ENCODE measurements at places on chromosomes 2 and 18.
A peak's percentile ranks its signal among the peaks of the same experiment; 100 is the strongest.

GRCh38 chr2:27038012-27038411 is 5.2 kb downstream of the TMEM214 start:
- DNase-seq, result no peak

- DNase-seq, result no peak
These were observed 7.3 kb downstream of the SPR start for GRCh38 chr2:72894514-72894913.

- DNase-seq, result no peak
These were observed at the start of gene L3MBTL4 for GRCh38 chr18:6414723-6415417. Gene L3MBTL4 (minus strand): TSS chr18:6414911. CDS start chr18:6311625, 103,286 bp downstream.

GRCh38 chr2:54627973-54628372 is 95.5 kb upstream of the EML6 start:
- no peak for DNase-seq

GRCh38 chr2:170820757-170821530 is 4.3 kb downstream of the GAD1 start:
- no peak for DNase-seq

DNA sequence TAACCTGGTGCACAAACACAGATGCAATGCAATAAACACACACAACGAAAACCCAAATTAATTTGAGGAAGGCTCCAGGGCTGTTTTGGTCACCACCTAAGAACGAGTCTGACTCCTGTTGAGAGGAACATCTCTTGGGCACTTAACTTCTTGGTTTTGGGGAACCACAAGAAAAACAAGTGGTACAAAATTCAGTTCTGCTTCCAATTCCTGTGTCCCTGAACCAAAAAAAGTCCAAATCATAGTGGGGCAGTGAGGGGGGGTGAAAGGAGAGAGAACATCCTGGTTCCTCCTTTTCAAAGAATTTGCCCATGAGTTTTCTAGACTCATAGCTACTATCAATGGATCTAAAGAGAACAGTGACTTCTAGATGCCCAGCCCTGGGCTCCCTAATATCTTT is 143.6 kb downstream of the COL4A4 start:
- DNase-seq, result no peak

DNA sequence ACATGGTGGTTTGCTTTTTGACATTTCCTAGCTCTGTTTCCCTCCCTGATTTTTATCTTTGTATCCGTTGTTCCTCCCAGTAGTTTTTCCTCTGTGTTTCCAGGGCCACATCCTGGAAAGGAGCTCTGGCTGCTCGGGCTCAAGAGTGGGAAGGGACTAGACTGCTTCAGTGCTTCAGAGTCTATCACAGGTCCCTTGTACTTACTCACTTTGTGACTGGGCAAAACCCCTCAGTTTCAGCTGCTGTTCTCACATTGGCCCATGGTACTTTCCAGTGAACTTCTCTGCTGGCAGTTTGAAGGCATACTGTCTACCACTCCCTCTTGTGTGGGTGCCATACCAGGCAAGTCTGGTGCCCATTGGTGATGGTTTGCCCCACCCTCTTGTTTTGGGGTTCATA is 7.5 kb upstream of the STAMBP start:
- no peak for DNase-seq

DNA sequence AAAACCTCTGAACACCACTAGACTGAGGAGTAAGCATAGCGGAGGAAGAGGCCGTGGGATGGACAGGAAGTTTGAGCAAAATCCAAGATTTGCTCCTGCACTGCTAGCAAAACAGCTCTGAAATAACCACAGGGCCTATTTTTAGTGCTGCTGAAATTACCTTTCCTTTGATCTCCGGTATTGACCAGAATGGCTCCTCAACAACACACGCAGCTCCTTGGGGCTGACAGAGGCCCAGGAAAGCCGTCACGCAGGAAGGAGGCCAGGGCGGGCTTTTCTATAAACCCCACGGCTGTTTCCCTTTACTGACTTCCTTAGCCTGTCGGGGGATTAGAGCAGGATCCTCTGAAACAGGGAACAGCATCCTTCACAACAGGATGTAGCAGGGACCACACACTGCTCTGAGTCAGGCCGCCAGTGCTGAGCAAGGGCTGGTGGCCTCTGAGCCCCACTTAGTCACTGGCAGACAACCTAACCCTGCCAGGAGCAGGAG is 80.8 kb upstream of the LCLAT1 start:
- DNase-seq, result no peak

GRCh38 chr2:196249860-196250259 is 78.5 kb upstream of the STK17B start:
- DNase-seq, result no peak

DNA sequence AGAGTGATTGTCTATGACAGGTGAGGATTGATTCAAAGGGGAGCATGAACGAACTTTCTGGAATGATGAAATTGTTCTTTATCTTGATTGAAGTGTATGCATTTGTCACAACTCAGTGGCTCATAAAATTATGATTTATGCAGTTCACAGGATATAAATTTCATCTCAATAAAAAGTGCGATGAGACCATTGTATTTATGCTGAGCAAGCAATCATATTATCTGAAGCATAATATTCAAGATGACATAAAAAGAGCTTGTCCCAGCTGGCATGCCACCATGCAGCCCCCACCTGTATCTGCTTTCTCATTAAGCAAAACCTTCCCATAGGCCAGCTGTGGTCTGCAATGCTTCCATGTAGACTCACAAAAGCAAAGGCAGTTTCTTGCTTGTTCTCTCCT is 49.6 kb upstream of the TEX51 start:
- DNase-seq, result no peak

DNA sequence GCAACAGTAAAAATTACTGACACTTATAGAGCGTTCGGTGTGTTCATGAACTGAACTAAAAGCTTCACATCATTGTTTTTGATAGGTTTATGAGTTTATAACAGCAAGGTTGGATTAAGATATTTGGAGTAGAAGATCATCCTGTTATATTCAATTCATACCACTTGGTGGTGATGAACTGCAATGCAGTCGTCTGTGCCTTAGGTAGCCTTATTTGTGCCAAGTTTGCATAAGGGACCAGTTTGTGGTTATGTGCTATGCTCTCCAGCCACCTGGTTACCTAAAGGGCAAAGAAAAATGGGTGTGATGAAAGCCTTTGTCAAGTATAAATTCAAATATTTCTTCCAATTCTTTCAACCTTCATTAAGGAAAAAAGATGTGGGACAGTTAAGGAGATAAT is 150.9 kb upstream of the KCNH7 start:
- no peak for DNase-seq

DNA sequence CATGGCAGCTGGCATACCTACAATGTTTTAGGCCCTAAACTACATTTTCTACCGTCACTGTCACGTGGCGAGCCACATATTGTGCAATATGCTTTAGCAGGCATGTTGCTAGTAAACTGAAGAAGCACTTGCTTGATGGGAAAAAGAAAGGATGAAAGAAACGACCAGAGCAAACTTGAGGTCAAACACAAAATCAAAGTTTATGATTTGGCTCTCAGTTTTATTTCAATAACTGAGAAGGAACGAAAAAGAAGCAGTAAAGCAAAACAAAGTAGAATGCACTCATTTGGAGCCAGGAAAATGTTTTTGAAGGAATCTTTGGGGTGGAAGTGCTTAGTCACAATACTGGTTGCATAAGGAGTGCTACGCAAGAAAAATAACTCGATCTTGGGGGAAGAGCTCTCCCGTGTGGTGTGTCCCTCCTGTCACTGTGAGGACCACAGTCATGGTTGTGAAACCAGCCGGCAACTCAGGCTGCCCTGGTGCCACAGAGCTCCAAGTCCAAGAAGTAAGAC is 349.8 kb downstream of the RBM43 start:
- peak; percentile 85 for DNase-seq

- no peak for DNase-seq
These were observed 135.9 kb downstream of the ACKR3 start for GRCh38 chr2:236705295-236706105.

- no peak for DNase-seq
These were observed 50.7 kb downstream of the SLC14A2 start for GRCh38 chr18:45666006-45666405.

DNA sequence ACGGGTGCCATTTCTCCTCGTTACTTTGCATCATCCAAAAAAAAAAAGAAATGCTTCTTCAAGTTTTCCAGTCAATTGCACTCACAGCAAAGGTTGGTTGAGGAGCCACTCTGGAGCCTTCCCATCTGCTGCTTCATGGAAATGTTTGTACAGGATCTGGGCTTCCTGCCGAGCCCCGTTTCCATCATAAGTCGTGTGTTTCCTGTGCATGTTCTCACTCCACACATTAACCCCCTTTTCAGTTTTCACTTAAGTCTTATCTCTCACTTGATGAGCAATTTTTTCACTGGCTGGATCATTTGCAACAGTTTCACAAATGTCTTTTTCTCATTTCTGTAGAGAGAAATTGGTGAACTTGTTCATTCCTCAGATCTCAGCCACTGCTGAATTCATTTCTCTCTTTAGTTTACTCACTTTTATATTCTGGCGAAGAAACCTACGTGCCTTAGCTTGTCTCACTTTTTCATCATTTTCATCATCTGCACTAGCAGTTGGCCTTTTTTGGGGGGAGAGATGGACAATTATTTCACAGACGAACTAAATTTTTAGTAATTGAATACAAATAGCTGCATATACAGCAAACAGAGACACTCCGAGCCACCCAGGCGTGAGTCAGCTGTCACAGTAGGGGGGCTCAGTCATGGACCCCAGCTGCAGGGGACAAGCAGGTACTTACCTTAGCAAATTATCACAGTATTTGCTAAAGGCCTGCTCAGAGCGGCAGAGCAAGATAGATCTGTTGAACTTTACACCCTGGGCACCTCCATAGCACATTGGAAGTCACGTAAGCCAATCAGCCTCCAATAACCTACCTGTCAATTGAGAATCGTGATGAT is 750.8 kb upstream of the ID2 start:
- peak; percentile 24 for DNase-seq

- no peak for DNase-seq
These were observed 82.6 kb upstream of the RGPD5 start for GRCh38 chr2:109711230-109712122.

DNA sequence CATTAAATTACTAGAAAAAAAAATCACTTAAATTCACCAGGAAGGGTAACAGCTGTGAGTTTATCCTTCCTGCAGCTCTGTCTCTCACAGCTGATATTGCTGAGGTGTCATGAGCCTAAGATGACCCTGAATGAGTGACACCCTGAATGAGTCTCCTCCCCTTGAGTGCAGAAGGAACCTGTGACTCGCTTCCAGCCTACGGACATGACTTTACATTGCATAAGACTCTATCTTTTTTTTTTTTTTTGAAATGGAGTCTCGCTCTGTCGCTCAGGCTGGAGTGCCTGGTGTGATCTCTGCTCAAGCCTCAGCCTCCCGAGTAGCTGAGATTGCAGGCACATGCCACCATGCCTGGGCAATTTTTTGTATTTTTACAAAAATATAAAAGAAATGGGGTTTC is 14.1 kb downstream of the MRO start:
- DNase-seq, result no peak

- DNase-seq, result no peak
These were observed 204.5 kb upstream of the REV1 start for GRCh38 chr2:99694331-99694730.

GRCh38 chr18:59189008-59189407 is 30.9 kb upstream of the GRP start:
- no peak for DNase-seq

DNA sequence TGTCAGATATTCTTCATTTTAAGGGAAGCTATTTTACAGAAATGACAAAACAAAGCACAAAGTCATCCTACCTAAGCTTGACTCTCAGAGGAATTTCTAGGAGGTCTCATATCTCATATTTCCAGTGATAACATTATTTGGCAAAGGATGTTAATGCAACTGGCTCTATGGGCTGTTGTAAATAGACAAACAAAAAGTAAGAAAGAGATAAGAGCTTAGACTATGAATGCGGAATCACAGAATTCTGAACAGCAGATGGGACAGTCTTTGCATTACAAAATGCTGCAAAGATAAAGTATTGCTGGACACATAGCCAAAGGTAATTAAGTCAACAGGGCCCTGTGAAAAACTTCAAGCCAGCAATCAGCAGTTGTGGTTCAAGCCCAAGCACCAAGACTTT is 23.9 kb downstream of the PIAS2 start:
- no peak for DNase-seq
